ENCODE measurements at places on chromosomes 12 and 14. TPM values are rescaled to one million over a fixed set of nuclear protein-coding genes. Genes with fewer than 3 reads are reported as not detected.

The PLEKHD1 gene
- total RNA-seq: not detected

The PIWIL1 gene
- total RNA-seq: not detected

The PA2G4 gene
- total RNA-seq: 72.4 TPM

The ACOT6 gene
- not detected for total RNA-seq

The ACOT4 gene
- total RNA-seq: 0.49 TPM

The TOX4 gene
- total RNA-seq: 54.9 TPM

The OR6C2 gene
- not detected for total RNA-seq

The PTGER2 gene
- total RNA-seq: 1.6 TPM

The HOXC4 gene
- not detected for total RNA-seq

The KCNK13 gene
- 0.97 TPM for total RNA-seq

The CCDC177 gene
- 0.54 TPM for total RNA-seq

The ASIC1 gene
- total RNA-seq: 8.8 TPM

The NTF3 gene
- total RNA-seq: not detected

The GRIN2B gene
- not detected for total RNA-seq

The SERPINA5 gene
- total RNA-seq: 1.5 TPM

The JAG2 gene
- total RNA-seq: 4.4 TPM

The CCND2 gene
- 39.4 TPM for total RNA-seq

The PRB2 gene
- total RNA-seq: not detected

The MYBPC1 gene
- total RNA-seq: not detected

The HOMEZ gene
- 10.5 TPM for total RNA-seq

The BLTP3B gene
- 13.4 TPM for total RNA-seq

The KRT71 gene
- not detected for total RNA-seq

The FOXN4 gene
- not detected for total RNA-seq

The KRT77 gene
- total RNA-seq: not detected

The PZP gene
- not detected for total RNA-seq

The NID2 gene
- 648 TPM for total RNA-seq

The FGF23 gene
- not detected for total RNA-seq

The PTGDR gene
- not detected for total RNA-seq

The ZBTB39 gene
- total RNA-seq: 2.0 TPM

The INTS13 gene
- total RNA-seq: 25.3 TPM

The PTCSC3 gene
- total RNA-seq: not detected

The SPATS2 gene
- total RNA-seq: 22.7 TPM

The GNB3 gene
- total RNA-seq: 2.5 TPM

The PITPNM2 gene
- 1.8 TPM for total RNA-seq

The CLEC4A gene
- not detected for total RNA-seq

The SLC25A21 gene
- total RNA-seq: 0.18 TPM

The CHGA gene
- not detected for total RNA-seq

The IL22 gene
- not detected for total RNA-seq

The TRAFD1 gene
- total RNA-seq: 40.2 TPM

The KRR1 gene
- total RNA-seq: 33.7 TPM

The CISTR gene
- not detected for total RNA-seq

The ASCL1 gene
- total RNA-seq: not detected

The E2F7 gene
- 2.3 TPM for total RNA-seq

The NANOG gene
- not detected for total RNA-seq

The MAP1LC3B2 gene
- not detected for total RNA-seq

The PPFIA2 gene
- total RNA-seq: 6.5 TPM

The NFE2 gene
- total RNA-seq: 1.6 TPM

The P3H3 gene
- 33.7 TPM for total RNA-seq

The TC2N gene
- total RNA-seq: 1.3 TPM

The CDKL1 gene
- total RNA-seq: 6.9 TPM

The SLCO1B1 gene
- total RNA-seq: not detected

The UNC79 gene
- total RNA-seq: 0.16 TPM

All from cardiac atrium fibroblast (primary cell).